ENCODE measurements at places on chromosomes 2 and 18.
A peak's percentile ranks its signal among the peaks of the same experiment; 100 is the strongest.

DNA sequence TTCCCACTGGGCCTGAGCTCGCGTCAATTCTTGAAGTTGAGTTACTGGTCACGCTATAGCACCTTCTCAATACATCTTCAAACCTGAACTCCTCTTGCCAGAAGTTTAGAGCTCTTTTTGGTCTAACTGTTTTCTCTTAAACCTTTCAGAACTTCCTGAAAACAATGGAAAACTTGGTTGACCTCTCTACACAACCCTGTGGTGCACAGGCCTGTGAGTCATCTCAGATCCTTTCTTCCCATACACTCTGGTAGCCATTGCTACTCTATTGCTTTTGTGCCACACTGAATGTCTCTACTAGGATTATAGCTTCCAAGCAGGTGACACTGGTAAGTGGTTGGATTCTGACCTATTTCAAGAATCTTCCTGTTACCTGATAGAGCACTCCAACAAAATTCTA is 321.5 kb upstream of the FSIP2 start:
- no peaks in the 10 kb centered on the region for H3K4me1 ChIP-seq
- no peak overlapping the region for H3K4me3 ChIP-seq
- no peak overlapping the region for H3K27ac ChIP-seq

DNA sequence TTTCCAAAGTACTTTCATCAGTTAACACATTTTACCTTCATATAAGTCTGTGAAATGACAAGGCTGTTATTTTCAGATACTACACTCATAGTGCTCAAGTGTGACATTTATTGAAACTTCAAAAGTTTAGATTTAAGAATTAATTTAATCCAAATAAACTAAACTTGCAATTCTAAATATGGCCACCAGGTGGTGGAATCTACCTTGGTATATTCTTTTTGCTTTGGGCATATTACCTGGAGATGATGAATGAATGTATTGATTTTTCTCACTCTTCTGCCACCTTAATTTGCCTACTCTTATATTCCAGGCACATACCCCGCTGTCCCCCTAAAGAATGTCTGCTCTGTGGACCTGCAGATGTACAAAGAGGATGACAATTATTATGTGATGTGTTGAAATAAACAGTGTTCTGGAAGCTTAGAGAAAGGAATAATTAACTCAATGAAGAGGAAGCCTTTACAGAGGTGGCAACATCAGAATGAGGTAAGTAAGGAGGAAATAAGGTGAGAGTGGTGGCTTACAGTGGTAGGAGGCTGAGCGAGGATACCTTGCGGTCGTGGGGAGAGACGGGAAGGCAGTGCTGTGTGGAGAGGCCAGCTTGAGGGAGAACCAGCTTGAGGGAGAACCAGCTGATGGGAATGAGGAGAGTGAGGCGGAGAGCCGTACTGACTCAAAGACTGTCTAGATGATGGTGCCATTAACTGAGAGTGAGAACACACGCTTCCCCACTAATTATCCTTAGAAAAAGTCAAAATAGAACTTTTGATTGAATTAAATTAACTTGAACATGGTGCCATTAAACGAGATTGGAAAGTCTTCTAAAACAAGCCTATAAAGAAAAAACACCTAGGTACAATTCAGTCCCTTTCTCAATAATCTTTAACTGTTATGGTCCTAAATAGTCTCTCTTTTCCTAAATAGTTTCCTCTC is 179.5 kb downstream of the CELF4 start:
- H3K4me1 ChIP-seq: no peaks in the 10 kb centered on the region
- no peak for ATAC-seq
- peaks cover 31% of the 10 kb centered on the region for H3K27me3 ChIP-seq
- no peak overlapping the region for H3K4me3 ChIP-seq
- no peaks in the 10 kb centered on the region for H3K36me3 ChIP-seq

GRCh38 chr18:67518566-67518965 is 2.0 kb upstream of the DSEL start:
- no peaks in the 10 kb centered on the region for H3K36me3 ChIP-seq
- peaks cover 24% of the 10 kb centered on the region for H3K4me1 ChIP-seq
- H3K4me3 ChIP-seq: no peak overlapping the region
- no peak for ATAC-seq
- no peak overlapping the region for H3K27ac ChIP-seq
- peaks cover 54% of the 10 kb centered on the region for H3K27me3 ChIP-seq

DNA sequence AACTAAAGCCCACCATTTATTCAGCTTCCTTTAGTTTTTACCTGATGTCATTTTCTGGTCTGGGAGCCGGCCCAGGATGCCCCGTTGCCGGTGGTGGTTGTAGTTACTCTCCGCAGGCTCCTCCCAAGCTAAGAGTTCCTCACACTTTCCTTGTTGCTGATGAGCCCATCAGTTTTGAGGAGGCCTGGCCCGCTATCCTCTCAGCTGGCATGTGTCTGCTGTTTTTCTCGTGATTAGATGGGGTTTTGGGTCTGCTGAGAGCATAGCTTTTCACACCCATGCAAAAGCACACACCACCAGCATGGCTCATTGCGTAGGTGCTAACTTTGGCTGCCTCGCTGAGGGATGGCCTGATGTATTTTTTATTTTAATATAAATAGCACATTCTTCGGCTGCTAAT is 72.1 kb downstream of the PSMG2 start:
- H3K36me3 ChIP-seq: no peaks in the 10 kb centered on the region
- no peak overlapping the region for H3K27ac ChIP-seq
- no peak for ATAC-seq
- H3K27me3 ChIP-seq: no peaks in the 10 kb centered on the region
- no peak overlapping the region for H3K4me3 ChIP-seq

DNA sequence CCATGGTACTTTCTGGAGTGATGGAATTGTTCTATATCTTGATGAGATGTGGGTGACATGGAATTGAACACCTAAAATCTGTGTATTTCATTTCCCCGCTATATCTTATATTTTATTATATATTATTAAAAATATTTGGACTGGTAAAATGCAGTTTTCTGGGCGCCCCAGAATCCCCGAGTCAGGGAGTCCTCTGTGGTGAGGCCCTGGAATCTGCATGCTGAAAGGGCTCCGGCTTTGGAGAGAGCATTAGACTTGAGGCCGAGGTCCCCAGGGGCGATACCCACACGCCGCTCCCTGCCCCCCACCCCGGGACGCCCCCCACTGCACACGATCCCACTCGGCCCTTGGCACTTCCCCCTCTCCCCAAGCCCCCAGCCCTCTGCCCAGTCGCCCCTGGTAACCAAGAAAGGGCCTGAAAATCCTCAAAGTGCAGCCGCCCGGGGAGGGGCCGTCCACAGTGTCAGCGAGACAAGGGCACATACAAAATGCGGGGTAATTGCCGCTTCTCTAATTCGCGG is 126.0 kb downstream of the ZFP36L2 start:
- H3K4me1 ChIP-seq: peaks cover 22% of the 10 kb centered on the region
- H3K27ac ChIP-seq: no peak overlapping the region
- no peak overlapping the region for H3K4me3 ChIP-seq
- no peak for ATAC-seq
- H3K27me3 ChIP-seq: peaks cover 8% of the 10 kb centered on the region

- no peaks in the 10 kb centered on the region for H3K36me3 ChIP-seq
- H3K27ac ChIP-seq: no peak overlapping the region
- H3K4me1 ChIP-seq: no peaks in the 10 kb centered on the region
- H3K27me3 ChIP-seq: peaks cover 41% of the 10 kb centered on the region
- ATAC-seq: no peak
- H3K4me3 ChIP-seq: no peak overlapping the region
Measured at GRCh38 chr18:48455555-48456478, 46.6 kb upstream of the ZBTB7C start.

DNA sequence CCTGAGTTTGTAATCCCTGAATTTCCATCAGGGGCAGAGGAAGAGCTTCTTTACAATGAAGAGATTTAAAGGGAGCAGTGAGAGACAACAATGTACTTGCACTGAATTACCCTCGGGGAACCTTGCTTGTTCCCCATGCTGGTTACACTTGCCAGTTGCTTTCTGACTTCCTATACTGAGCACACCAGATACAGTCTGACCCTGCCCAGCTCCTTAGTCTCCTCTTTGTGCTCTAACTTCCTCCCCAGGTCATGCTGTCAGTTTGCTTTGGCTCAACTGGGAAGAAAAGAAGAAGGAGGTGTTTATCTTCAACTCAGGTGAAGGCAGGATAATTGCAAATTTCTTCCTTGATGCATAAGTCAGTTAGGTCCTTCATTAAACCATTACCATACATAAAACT is 658.4 kb downstream of the NYAP2 start:
- peak; percentile 52 for ATAC-seq
- no peaks in the 10 kb centered on the region for H3K27me3 ChIP-seq
- no peaks in the 10 kb centered on the region for H3K4me1 ChIP-seq
- no peaks in the 10 kb centered on the region for H3K36me3 ChIP-seq
- no peak overlapping the region for H3K4me3 ChIP-seq
- H3K27ac ChIP-seq: no peak overlapping the region

GRCh38 chr18:13382366-13382953 is 163.9 kb downstream of the LDLRAD4 start:
- H3K36me3 ChIP-seq: no peaks in the 10 kb centered on the region
- no peaks in the 10 kb centered on the region for H3K27me3 ChIP-seq
- ATAC-seq: peak; percentile 76
- peak overlapping the region; percentile 90 for H3K27ac ChIP-seq

- no peaks in the 10 kb centered on the region for H3K27me3 ChIP-seq
- peaks cover 46% of the 10 kb centered on the region for H3K36me3 ChIP-seq
- no peak overlapping the region for H3K4me3 ChIP-seq
- no peaks in the 10 kb centered on the region for H3K4me1 ChIP-seq
- no peak overlapping the region for H3K27ac ChIP-seq
Measured at GRCh38 chr2:181923121-181923520, 31.6 kb downstream of the ITPRID2 start.

- peaks cover 18% of the 10 kb centered on the region for H3K4me1 ChIP-seq
- no peaks in the 10 kb centered on the region for H3K27me3 ChIP-seq
- ATAC-seq: no peak
- H3K4me3 ChIP-seq: no peak overlapping the region
Measured at GRCh38 chr2:241158546-241158900, 8.3 kb downstream of the PPP1R7 start.

DNA sequence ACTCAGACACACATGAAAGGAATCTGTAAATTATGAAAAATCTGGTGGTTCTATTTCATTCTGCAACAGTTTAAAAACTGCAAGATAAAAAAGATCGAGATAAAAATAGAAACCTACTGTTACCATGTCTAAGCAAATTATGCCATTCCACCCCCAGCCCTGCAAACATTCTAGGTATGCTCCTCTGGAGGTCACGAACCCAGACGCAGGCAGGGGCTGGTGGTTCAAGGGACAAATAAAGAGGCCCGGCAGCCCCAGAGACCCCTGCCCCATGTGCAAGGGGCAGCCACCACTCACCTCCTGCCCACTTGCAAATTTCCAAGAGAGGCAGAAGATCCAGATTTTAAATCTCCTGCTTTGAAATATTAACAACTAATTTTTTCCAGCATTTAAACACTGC is 210.5 kb downstream of the ANAPC1 start:
- peaks cover 9% of the 10 kb centered on the region for H3K27me3 ChIP-seq
- H3K4me1 ChIP-seq: peaks cover 9% of the 10 kb centered on the region
- no peak overlapping the region for H3K4me3 ChIP-seq
- H3K36me3 ChIP-seq: no peaks in the 10 kb centered on the region

GRCh38 chr2:10355471-10356438 is 53.1 kb downstream of the HPCAL1 start:
- H3K4me3 ChIP-seq: no peak overlapping the region
- no peak overlapping the region for H3K27ac ChIP-seq
- H3K27me3 ChIP-seq: no peaks in the 10 kb centered on the region
- peaks cover 63% of the 10 kb centered on the region for H3K4me1 ChIP-seq

- no peak for ATAC-seq
- H3K4me1 ChIP-seq: no peaks in the 10 kb centered on the region
- no peaks in the 10 kb centered on the region for H3K36me3 ChIP-seq
- no peaks in the 10 kb centered on the region for H3K27me3 ChIP-seq
- no peak overlapping the region for H3K27ac ChIP-seq
- no peak overlapping the region for H3K4me3 ChIP-seq
Measured at GRCh38 chr2:159557437-159558034, 58.8 kb downstream of the BAZ2B start.

DNA sequence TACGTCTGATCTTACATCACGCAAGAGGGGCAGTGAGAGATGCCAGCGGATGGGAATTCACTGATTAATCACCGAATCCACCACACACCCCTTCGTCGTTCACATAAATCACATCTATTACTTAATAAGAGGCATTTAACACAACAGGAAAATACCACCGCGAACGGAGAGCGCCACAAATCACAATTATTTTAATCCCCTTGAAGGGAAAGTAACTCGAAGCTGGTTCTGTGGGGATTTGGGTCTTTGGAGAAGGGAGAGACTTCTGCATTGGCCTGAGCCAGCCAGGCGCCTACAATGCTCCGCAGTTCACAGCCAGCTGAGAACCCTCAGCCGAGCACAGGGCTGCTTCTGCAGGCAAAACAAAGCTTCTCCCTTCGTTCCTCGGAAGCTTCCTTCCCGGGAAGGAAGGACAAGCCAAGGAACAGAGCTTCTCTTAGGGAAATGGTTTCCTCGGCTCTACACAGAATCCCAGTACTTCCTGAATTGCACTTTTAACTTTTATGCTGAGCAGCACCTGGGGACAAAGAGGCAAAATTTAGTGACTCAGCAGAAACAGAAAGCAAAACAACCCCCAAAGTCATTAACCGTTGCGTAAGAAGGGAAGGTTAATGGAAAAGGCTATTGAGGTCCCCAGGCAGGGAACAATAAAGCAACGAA is at the start of gene LRP1B:
Gene LRP1B, minus strand, starts transcription at position 7 of the 660 bp plus-strand sequence. CDS start 287 bp downstream, outside the sequence.
- no peaks in the 10 kb centered on the region for H3K36me3 ChIP-seq
- peak within 1 kb of the TSS; percentile 62 for H3K4me3 ChIP-seq

GRCh38 chr2:126849991-126850535 is 48.6 kb upstream of the TEX51 start:
- H3K36me3 ChIP-seq: no peaks in the 10 kb centered on the region
- H3K27me3 ChIP-seq: no peaks in the 10 kb centered on the region
- ATAC-seq: no peak
- no peak overlapping the region for H3K4me3 ChIP-seq

GRCh38 chr2:153497938-153498629 is 19.5 kb upstream of the RPRM start:
- H3K27me3 ChIP-seq: no peaks in the 10 kb centered on the region
- ATAC-seq: peak; percentile 43
- no peaks in the 10 kb centered on the region for H3K36me3 ChIP-seq
- H3K27ac ChIP-seq: no peak overlapping the region
- H3K4me3 ChIP-seq: no peak overlapping the region

DNA sequence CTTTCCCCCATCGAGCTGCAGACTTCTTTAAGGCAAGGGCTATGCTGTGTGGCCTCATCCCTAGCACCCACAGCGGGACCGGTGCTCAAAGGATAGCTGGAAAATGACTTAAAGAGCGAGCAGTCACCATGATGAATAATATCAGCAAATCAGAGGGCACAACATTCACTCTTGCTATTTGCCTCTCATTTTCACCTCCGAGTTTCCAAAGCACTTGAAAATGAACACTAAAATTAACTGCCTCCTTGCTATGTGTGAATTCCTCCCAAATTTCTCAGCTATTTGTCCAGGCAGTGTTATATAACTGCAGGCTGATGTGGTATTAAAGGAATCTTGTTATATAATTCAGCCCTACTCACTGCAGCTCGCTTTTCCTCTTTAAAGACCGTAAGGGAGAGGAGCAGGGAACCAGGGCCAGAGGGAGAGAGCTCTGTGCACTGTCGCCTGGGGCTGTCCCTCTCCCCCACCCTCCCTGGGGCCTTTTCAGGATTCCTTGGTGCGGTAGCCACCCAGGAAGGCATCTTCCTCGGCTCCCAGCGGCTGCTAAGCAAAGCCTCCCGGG is 1.4 kb downstream of the CYS1 start:
- H3K4me3 ChIP-seq: peak overlapping the region; percentile 68
- ATAC-seq: no peak
- H3K27me3 ChIP-seq: peaks cover 83% of the 10 kb centered on the region

- H3K36me3 ChIP-seq: no peaks in the 10 kb centered on the region
- no peak overlapping the region for H3K4me3 ChIP-seq
Measured at GRCh38 chr18:25853691-25854433, 236.6 kb downstream of the SS18 start.

GRCh38 chr18:43919551-43919950 is 642.3 kb upstream of the SYT4 start:
- no peaks in the 10 kb centered on the region for H3K36me3 ChIP-seq
- no peak overlapping the region for H3K27ac ChIP-seq
- H3K4me3 ChIP-seq: no peak overlapping the region
- ATAC-seq: no peak
- H3K4me1 ChIP-seq: no peaks in the 10 kb centered on the region
